AG09309 (cell line): ENCODE measurements at places on chromosomes 5 and 9.

DNA sequence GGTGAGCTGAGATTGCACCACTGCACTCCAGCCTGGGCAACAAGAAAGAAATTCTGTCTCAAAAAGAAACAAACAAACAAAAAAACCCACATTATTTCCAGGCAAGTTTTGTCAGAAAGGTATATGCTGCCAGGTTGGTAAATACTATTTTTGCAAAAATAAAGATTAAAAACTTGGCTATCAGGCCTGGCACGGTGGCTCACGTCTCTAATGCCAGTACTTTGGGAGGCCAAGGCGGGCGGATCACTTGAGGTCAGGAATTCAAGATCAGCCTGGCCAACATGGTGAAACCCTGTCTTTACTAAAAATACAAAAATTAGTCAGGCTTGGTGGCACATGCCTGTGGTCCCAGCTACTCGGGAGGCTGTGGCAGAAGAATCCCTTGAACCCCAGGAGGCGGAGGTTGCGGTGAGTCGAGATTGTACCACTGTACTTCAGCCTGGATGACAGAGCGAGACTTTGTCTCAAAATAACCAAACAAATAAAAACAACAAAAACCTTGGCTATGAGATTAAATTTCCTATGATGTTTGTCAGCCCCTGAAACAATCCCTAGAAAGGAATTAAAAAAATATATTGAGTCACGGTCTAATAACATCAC, 22.7 kb downstream of the AGXT2 start:
- no peak for DNase-seq

DNA sequence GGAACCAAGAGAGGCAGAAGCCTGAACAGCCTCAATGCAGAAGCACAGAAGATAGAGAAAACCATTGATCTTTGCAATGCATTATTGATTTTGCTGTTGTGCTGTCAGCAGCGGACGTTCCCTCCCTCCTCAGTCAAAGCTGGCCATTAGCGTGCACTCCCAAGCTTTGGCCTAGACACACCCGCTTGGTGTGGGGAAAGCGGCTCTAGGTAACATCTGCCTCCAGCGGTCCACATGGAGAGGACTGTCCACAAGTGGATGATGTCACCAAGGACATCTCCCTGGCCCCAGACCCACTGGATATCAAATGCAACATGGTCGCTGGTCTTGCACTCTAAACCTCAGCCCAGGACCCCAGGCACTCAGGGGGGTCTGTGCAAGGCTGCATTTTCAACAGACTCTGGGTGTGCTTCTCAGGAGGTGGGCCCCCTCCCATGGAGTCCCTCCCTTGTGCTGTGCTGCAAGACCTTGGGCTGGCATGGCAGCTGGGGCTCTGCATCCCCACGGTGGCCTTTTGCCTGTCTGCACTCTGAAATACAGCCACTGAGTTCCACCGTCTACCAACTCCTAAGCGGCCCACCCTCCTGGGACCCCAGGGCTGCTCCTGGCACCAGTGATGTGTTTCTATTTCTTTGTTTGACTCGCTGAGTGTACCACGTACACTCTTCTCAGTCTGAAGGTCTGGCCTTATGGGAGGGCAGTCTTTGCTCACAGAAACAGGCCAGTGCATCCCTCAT, 1.9 kb downstream of the SEMA4D start:
- DNase-seq: no peak

DNA sequence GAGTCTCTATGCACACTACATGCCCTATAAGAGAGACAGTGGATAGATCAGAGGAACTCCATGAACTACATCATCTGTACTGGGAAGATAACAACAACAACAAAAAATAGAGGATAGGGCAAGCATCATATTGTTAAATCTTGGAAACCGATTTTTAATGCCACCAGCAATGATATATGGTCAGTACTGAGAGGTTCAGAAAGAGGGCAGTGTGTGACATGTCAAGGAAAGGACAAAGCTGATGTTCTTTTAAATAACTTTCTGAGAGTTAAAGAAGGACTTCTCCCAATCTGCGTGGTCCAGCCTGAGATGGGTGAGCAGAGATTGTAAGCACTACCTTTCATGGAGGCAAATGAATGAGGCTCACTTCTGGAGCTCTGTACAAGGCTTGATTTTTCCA, 62.0 kb upstream of the PHF24 start:
- DNase-seq: no peak

- DNase-seq: no peak
Measured at GRCh38 chr9:36337865-36338264, 62.2 kb downstream of the RNF38 start.

DNA sequence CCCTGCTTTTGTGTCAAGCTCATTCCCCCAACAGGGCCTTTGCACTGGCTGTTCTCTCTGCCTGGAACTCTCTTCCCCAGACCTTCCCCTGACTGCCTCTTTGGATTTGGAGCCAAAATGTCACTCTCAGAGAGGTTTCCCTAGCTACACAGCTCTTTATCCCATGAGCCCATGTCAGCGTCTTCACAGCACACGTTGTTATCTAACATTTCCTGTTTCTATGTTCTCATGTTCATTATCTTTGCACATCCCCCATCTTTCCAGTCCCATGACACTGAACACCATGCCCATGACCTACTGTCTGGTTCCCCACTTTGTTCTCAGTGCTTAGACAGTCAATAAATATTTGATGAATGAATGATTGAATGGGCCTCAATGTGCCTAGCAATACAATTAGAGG, 26.3 kb upstream of the ARSI start:
- DNase-seq: no peak

- no peak for DNase-seq
Measured at GRCh38 chr5:72499730-72500129, 7.5 kb downstream of the ZNF366 start.

DNA sequence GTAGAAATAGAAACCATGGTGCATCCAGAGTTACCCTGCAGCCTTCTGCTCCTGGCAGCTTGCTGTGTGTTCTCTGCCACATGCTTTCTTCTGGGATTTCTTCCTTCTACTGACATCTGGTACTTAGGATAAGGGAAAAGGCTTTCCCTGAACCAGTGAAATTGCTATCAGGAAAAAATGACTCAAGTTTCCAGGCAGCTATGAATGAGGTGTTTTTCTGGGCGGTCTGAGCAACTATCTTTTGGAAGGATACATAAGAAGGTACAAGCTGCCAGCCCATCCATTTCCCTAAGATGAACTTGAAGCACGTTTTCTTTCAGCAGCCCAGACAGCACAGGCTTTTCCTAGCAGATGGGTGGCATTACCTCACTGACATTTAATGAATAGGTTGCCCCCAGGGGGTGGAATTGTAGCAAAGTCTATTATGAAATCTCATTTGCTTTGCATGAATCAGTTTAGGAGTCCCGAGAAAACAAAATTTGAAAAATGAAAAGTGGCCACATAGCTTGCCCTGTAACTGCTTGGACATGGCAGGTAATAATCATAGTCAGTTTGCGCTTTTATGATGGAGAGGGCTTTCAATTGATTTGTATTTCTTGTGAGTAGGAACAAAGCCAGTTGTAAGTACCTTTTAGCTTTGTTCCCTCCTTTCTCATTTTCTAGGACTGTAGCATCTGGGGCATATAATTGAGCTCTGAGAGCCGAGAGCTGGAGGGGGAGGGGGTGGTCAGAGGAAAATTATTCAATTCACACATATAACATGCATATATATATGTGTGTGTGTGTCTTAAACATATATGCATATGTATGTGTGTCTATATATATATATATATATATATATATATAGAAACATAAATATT, 108.5 kb downstream of the C9orf152 start:
- DNase-seq: peak; percentile 60

DNA sequence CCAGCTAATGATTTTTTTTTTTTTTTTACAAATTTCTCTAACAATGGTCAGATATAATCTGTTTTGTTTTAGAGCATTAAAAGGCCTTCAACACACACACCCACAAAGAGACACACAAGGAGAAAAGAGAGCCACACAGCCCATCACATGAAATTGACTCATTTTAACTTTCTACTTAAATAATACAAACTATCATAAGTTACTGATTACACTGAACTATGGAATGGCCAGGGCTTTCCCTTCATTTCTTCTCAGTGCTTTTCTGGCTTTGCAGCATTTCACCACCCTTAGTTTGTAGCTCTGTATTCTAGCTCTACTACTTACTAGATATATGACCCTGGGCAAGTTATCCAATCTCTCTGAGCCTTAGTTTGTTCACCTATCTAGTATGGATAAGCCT, 13.2 kb downstream of the REEP5 start:
- no peak for DNase-seq

GRCh38 chr5:178241688-178242231, 9.2 kb upstream of the PHYKPL start:
- DNase-seq: no peak

- DNase-seq: no peak
Measured at GRCh38 chr5:151345808-151346478, 1.4 kb downstream of the SLC36A2 start.

GRCh38 chr9:110728058-110728457, 59.5 kb downstream of the MUSK start:
- DNase-seq: no peak

GRCh38 chr5:2751592-2752021, at the start of gene IRX2:
Gene IRX2, minus strand, starts transcription at chr5:2751677. Its CDS starts 264 bp downstream, at chr5:2751413.
- peak; percentile 45 for DNase-seq

DNA sequence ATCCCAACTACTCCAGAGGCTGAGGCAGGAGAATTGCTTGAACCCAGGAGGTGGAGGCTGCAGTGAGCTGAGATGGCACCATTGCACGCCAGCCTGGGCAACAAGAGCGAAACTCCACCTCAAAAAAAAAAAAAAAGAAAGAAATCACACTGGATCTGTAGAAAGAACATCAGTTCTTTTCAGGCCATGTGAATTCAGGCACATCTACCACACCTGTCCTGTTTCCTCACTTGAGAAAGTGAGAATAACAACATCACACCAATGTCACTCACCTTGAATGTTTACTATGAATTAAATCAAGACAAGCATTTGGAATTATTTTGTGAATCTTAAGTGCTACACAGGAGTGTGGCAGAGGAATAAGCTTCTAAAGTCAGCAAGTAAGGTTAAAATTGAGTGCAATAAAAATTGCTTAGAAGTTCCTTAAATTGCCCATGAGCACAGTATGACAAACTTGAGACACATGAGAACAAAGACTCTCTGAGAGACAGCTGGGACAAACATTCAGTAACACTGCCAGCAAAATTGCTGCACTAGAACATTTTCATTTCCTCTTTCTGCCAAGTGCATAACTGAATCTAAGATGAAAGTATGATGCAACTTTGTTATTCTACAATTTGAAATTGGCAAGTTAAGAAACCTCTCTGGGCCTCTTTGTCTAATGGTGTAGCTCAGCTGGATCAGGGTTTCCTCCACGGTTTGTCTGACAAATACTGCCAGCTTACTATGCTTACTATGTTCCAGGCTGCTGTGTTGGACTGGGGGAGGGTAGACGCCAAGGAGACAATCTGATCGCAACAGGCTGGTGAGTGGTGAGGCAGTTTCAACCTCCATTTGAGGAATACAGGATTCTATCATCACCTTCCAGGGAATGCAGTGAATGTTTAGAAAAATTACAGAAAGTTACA, 1.9 kb upstream of the RIC1 start:
- DNase-seq: peak; percentile 60

DNA sequence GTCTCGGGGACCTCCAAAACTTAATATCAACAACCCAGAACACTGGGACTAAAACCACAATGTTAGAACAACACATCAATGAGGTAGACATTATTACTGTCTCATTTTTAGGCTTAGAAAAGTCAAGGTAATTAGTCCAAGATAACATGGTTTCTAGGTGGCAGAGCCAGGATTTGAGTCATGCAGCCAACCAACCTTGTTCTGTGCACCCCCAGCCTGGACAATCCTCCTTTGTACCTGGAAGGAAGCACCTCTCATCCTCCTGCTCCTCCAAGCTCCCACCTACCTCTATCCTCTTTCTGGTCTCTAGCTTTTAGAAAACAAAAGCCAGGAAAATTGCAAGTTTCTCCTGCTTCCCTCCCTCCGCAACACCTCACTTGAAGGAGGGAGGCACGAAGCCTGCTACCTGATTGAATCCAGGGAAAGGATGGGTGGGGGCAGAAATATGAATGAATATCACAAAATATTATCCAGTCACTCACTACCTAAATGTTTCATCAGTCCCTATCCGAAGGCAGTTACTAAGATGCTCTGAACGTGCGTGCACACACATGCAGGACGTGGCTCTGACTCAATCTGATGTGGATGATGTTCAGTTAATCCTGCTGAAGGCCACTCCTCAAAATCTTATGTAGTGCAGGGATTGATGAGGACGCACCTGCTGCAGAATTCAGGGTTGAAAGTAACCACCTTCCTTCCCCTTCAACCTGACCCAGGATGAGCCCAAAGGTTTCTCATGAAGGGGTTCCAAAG, 26.3 kb upstream of the TTC1 start:
- no peak for DNase-seq

GRCh38 chr9:74777136-74777879, 110.4 kb downstream of the TRPM6 start:
- DNase-seq: no peak

DNA sequence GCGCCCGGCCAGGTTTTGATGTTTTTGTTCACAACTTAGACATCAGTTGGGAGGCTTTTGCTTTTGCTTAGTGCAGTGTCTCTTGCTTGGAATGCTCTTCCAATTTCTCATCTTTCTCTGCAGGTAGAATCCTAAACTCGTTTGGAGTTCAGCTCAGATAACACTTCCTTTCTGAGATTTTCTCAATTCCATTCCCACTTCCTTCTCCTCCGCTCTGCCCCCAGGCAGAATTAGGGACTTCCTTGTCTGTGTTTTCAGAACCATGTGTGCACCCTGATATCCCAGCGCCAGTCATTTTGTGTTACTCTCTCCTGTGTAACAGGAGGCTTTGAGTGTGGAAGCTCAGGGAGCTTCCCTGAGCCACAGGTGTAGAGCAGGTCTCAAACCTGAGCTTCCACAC, 171.0 kb downstream of the INSYN2B start:
- DNase-seq: no peak

- no peak for DNase-seq
Measured at GRCh38 chr5:92567831-92568450, 1013.1 kb downstream of the NR2F1-AS1 start.

DNA sequence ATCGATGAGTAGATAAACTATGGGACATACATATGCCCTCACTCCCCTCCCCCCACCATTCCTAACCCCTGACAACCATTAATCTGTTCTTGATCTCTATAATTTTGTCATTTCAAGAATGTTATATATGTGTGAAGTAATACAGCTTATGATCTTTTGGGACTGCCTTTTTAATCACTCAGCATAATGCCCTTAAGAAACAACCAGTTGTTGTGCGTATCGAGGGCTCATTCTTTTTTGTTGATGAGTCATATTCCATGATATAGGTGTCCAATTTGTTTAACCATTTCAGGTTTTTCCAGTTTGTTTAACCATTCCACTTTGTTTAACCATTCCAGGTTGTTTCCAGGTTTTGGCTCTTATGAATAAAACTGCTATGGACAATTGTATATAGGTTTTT, 75.6 kb downstream of the ARHGEF28 start:
- DNase-seq: no peak
